Stimulated activated CD8-positive, alpha-beta memory T cell treated with anti-CD3 and anti-CD28 coated beads, Interleukin-7, amount 100 ng/mL, for 1 hour (primary cell): ENCODE measurements at places on chromosomes 2 and 18.

DNA sequence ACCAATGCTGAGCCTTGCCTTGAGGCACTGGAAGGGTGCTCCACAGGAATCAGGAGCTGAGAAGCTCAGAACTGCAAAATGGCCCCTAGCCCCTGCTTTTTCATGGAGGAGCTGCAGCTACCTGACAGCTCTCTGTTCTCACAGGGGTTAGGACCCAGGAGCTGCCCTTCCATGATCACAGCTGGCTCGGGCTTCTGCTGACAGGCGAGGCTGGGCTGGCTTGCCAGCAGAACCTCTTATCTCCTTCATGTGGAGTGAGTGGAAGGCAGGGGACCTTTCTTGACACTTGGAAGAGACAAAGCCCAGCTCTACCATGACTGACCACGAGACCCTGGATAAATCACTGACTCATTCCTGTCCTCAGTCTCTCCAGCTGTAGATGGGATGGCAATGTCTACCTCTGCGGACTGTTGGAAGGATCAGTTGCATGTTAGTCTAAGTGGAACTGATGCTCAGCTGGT, 113.4 kb downstream of the CAPN13 start:
- no peak for DNase-seq

DNA sequence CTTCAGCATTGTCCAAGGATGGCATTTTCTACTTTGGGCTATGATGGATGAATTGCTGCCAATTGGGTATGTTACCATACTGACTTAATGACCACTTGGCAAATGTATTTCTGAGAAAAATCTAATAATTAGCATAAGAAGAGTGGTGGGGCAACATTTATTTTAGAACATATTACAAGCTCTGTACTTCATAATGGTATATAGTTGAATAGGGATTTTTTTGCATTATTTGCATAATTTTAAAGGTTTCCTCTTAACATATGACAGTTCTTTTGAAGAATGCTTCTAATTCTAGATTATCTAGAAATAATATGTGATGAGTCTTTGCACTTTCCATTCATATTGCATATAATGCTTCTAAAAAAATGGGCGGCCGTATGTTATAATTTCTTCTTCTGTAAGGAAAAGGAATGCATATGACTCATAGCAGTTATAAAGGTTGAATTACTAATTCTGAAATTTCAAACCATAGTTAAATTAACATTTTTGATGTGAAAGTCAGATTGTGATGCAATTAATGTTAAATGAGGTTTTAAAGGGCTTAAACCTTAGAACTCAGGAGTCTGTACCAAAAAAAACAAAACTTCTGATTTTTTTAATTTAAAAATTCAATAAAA, 1652.3 kb upstream of the SLC39A10 start:
- no peak for DNase-seq

GRCh38 chr2:237280229-237280628, 133.7 kb downstream of the COL6A3 start:
- no peak for DNase-seq

DNA sequence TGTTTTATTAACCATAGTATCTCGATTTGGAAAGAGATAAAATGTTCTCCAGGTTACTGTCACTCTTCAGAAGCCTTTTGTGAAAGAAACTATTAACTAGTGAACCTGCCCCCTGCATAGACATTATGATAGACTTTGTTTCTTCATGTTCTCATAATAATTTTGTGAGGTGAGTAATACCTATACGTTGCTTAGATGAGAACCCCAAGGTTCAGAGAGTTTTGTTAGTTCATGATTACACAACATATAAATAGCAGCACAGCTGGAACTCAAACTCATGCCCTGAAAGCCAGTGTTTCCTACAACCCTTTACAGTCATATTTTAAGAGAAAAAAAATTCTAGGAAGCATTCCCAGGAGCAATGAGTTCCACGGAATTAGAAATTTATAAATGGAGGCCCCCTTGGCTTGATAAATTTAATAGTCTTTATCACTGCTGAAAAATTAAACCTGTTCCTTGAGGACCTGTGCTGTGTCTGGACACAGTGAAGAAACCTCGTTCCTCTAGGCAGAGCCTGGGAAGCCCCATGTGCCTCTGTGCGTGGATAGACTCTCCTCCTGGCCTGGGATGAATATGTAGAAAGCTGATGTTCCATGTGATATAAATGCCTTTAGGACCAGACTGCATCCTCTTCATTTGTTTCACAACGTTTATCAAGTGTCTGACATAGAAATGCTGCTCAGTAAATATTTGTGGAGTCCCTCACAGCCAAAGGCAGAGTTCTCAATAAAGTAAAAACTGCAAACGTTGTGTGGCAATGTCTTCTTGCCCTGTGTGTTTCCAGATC, 1257.0 kb upstream of the GYPC start:
- no peak for DNase-seq

GRCh38 chr2:132782176-132782783, 112.3 kb upstream of the LYPD1 start:
- DNase-seq, result no peak

GRCh38 chr2:110120171-110121051, 4.8 kb upstream of the MALL start:
- no peak for DNase-seq

DNA sequence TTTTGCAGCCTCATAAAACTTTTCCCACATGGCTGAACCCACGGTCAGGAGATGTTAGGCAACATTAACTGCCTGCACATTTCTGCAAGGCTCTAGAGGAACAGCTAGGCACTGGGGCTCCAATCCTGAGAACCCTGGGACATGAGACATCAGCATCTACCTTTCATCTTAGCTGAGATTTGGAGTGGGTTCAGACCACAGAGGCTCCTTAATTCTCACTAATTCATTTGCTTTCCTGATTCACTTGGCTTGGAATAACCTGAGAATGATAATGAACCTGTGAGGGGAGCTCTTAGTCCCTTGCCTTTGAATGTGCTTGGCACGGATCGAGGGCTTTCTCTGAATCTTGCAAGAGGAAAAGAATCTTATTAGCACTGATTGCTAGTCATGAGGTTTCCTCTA, 266.2 kb downstream of the FIGN start:
- DNase-seq, result no peak

DNA sequence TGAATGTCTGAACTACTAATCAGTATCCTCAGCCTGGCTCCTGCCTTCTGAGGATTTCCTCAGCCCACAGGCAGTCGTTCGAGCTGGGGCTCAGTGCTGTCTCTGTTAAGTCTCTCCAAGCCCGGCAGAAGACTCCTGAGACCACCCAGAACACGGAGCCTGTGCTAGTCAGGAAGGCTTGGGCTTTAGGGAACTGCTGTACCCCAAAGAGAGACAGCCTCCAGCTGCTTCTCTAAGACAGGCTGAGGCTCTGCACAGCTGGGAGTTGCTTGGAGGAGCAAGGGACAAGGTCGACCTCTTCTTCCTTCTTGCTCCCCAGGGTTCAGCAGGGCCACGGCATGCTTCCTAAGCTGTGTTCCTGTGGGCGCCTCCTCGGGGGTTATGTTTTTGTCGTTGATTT, 283.4 kb upstream of the MYT1L start:
- no peak for DNase-seq

- DNase-seq, result no peak
Measured at GRCh38 chr2:195319548-195320412, 337.2 kb upstream of the SLC39A10 start.
